ENCODE measurements at places on chromosomes 6 and 20. TPM values are rescaled to one million over a fixed set of nuclear protein-coding genes. Genes with fewer than 3 reads are reported as not detected.

DNA sequence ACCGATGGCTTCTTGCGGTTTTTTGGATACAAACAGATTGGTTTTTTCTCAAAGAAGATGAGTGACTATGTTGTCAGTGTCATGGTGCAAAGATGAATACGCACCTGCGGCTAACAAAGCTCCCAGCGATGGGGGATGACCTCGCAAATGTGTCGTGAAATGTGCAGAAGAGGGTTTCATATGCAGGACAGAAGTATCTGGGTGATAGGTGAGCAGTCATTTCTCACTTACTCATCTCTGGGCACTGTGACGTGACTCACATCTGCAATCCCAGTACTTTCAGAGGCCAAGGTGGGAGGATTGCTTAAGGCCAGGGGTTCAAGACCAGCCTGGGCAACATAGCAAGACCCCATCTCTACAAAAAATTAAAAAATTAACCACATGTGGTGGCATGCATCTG is 216.3 kb downstream of the ERMARD start:
- no peaks in the 10 kb centered on the region for H3K36me3 ChIP-seq
- H3K4me3 ChIP-seq = no peak overlapping the region

- no peak overlapping the region for H3K4me3 ChIP-seq
- no peak overlapping the region for H3K27ac ChIP-seq
- H3K4me1 ChIP-seq = no peaks in the 10 kb centered on the region
Measured at GRCh38 chr20:43442282-43442880, 15.3 kb upstream of the SRSF6 start.

DNA sequence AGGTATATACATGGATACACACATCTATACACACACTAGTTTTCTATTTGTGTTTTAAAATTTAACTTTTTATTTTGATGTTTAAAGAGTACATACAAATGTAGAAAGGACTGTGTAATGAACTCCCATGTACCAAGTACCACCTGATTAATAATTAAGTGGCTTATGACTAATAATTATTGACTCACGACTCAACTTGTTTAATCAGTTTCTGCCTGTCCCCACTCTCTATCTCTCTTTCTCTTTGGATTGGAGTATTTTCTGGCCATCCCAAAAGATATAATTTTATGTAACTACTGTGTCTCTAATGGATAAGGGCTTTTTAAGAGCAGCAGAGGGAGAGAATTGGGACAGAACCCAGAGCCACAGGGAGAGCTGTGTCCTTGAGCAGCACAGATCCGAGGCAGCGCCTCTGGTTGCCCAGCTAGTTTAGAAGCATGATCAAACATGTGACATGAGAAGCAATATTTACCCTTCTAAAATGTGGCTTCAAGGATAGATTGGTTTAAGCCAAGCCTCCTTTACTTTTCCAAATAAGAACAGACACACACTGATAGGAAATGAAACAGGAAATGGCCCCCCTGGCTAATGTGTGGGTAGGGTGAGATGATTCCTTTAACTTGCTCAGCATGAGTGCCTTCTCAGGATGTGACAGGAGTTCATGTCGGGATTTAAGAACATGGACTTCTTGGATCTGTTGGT is 81.0 kb downstream of the ERMARD start:
- no peak for DNase-seq
- H3K4me3 ChIP-seq = no peak overlapping the region
- no peak overlapping the region for H3K27ac ChIP-seq
- peaks cover 66% of the 10 kb centered on the region for H3K27me3 ChIP-seq

GRCh38 chr6:82374516-82374915 is 10.9 kb downstream of the TPBG start:
- no peaks in the 10 kb centered on the region for H3K4me1 ChIP-seq
- no peaks in the 10 kb centered on the region for H3K36me3 ChIP-seq
- H3K27ac ChIP-seq = no peak overlapping the region
- DNase-seq = no peak
- H3K27me3 ChIP-seq = peaks cover 12% of the 10 kb centered on the region

- DNase-seq = no peak
- no peak overlapping the region for H3K27ac ChIP-seq
- peaks cover 75% of the 10 kb centered on the region for H3K27me3 ChIP-seq
- no peak overlapping the region for H3K4me3 ChIP-seq
Measured at GRCh38 chr6:150310539-150310938, 58.3 kb upstream of the IYD start.

GRCh38 chr6:130500693-130501092 is 134.9 kb downstream of the TMEM200A start:
- no peaks in the 10 kb centered on the region for H3K27me3 ChIP-seq
- no peak overlapping the region for H3K27ac ChIP-seq
- no peaks in the 10 kb centered on the region for H3K36me3 ChIP-seq
- no peak for DNase-seq

DNA sequence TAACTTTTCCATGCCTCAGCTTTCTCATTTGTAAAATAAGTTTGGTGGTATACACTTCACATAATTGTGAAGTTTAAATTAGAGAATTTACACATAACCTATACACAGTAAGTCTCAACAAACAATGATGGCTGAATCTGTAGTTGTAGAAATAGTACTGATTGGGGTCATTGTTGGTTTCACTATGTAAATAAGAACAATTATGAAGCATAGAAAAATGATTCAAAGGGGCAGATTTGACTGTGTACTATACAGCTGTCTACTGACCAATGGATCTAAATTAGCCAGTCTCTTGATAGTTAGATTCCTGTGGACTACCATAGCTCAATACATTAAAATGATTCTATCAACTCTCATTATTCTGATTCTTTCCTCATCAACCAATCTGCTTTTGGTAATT is 181.1 kb upstream of the STXBP5 start:
- no peaks in the 10 kb centered on the region for H3K4me1 ChIP-seq
- no peaks in the 10 kb centered on the region for H3K36me3 ChIP-seq
- DNase-seq = no peak
- H3K27ac ChIP-seq = no peak overlapping the region
- H3K27me3 ChIP-seq = no peaks in the 10 kb centered on the region

- H3K4me1 ChIP-seq = peaks cover 38% of the 10 kb centered on the region
- H3K4me3 ChIP-seq = peak overlapping the region; percentile 69
- peaks cover 73% of the 10 kb centered on the region for H3K27me3 ChIP-seq
Measured at GRCh38 chr6:28589234-28589956, 63.7 kb downstream of the GPX5 start.

GRCh38 chr6:148466158-148466557 is 123.5 kb downstream of the SASH1 start:
- no peak overlapping the region for H3K27ac ChIP-seq
- H3K4me3 ChIP-seq = no peak overlapping the region
- H3K36me3 ChIP-seq = no peaks in the 10 kb centered on the region
- peaks cover 24% of the 10 kb centered on the region for H3K27me3 ChIP-seq
- H3K4me1 ChIP-seq = no peaks in the 10 kb centered on the region

The RNF182 gene
- total RNA-seq = not detected

The C20orf144 gene
- 0.23 TPM for total RNA-seq

The BMP5 gene
- not detected for total RNA-seq

The SPAG4 gene
- 9.8 TPM for total RNA-seq

Data from activated T-cell treated with anti-CD3 and anti-CD28 coated beads, Interleukin-2, amount 50 U/mL, for 72 hours (primary cell).